ENCODE measurements at places on chromosomes 4 and X. TPM values are rescaled to one million over a fixed set of nuclear protein-coding genes. Genes with fewer than 3 reads are reported as not detected.

PRR32 gene
- not detected for total RNA-seq

ETDB gene
- not detected for total RNA-seq

NDST3 gene
- total RNA-seq = not detected

F11 gene
- not detected for total RNA-seq

ZNF518B gene
- total RNA-seq = 30.7 TPM

RGN gene
- 3.7 TPM for total RNA-seq

ACE2 gene
- not detected for total RNA-seq

RXFP1 gene
- total RNA-seq = 0.35 TPM

PDGFC gene
- 62.8 TPM for total RNA-seq

KLHL15 gene
- total RNA-seq = 5.3 TPM

HTRA3 gene
- total RNA-seq = 0.35 TPM

MAML3 gene
- total RNA-seq = 1.2 TPM

ANXA10 gene
- total RNA-seq = 2.9 TPM

NKX6-1 gene
- total RNA-seq = not detected

ARX gene
- not detected for total RNA-seq

F8A1 gene
- 8.4 TPM for total RNA-seq

AFF2 gene
- not detected for total RNA-seq

FABP2 gene
- total RNA-seq = not detected

GRPR gene
- not detected for total RNA-seq

GPR173 gene
- total RNA-seq = 1.9 TPM

MRPL1 gene
- total RNA-seq = 37.2 TPM

SMIM31 gene
- not detected for total RNA-seq

HPGDS gene
- not detected for total RNA-seq

YY2 gene
- total RNA-seq = 0.29 TPM
